ENCODE measurements at places on chromosomes 11 and 22.

GRCh38 chr22:50563413-50564160 is 868 bp upstream of the SYCE3 start:
- no peak for DNase-seq

- no peak for DNase-seq
These were observed 17.9 kb upstream of the ADA2 start for GRCh38 chr22:17237038-17237668.

DNA sequence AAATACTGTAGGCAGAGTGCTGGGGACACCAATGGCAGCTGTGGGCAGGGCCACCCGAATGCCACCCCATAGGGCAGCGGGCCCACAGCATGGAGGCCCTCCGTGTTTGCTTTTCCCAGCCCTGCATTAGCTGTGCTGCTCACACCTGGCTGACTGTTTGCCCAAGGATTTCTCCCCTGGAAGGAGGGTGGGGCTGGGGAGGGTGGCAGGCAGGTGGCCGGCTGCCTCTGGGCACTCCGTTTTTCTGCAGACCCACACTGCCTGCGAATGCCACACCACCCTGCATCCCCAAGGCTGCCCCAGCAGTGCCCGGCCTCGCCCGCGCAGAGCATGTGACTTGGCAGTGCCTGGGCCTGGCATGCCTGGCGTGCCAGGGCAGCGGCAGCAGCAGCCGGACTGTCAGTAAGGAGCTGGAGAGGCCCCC is 19.6 kb downstream of the DAGLA start:
- DNase-seq, result no peak

DNA sequence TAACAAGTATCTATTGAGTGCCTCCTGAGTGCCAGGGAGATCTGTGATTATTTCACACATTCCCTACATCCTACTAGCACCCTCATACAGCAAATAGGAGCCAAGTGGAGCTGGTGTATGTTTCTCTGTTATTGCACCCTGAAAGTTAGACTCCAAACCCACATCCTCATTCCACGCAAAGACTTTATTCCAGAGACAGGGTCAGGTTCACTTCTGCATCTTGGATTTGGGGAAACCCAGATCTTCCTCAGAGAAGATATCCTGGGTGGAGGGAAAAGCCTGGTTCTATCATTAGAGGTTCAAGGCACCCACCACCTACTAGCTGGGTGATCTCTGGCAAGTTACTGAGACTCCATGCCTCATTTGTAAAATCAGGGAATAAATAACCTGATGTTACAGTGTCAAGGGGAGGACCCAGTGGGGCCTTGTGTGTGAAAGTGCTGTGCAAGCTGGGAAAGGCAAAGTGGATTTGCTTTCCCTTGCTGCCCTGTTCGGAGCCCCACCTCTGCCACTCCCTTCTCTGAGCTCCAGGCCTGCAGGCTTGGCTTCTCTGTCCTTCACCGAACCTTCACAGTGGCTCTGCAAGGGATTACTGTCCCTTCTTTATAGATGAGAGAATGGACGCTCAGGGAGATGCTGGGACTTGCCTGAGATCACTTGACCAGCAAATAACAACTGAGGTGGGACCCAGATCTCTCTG is 991 bp upstream of the SLCO2B1 start:
- DNase-seq, result no peak

DNA sequence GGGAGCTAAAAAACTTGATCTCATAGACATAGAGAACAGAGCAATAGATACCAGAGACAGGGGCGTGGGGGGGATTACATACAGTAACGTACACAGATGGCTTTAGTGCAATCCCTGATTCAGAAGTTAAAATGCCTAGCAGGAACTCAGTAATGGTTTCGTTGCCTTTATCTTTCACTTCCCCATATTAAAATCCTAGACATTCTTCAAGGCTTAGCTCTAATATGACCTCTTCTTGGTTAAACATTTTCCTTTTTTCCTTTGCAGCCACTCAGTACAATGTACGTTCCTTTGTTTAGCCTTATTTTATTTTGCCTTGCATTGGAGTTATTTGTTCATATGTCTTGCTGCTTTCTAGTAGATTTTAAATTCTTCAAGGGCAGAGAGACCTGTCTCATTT is 104.9 kb downstream of the C11orf87 start:
- DNase-seq, result no peak
